ENCODE measurements at places on chromosomes 13 and 19. TPM values are rescaled to one million over a fixed set of nuclear protein-coding genes. Genes with fewer than 3 reads are reported as not detected.

The LHB gene
- 1.2 TPM for polyA plus RNA-seq

DNA sequence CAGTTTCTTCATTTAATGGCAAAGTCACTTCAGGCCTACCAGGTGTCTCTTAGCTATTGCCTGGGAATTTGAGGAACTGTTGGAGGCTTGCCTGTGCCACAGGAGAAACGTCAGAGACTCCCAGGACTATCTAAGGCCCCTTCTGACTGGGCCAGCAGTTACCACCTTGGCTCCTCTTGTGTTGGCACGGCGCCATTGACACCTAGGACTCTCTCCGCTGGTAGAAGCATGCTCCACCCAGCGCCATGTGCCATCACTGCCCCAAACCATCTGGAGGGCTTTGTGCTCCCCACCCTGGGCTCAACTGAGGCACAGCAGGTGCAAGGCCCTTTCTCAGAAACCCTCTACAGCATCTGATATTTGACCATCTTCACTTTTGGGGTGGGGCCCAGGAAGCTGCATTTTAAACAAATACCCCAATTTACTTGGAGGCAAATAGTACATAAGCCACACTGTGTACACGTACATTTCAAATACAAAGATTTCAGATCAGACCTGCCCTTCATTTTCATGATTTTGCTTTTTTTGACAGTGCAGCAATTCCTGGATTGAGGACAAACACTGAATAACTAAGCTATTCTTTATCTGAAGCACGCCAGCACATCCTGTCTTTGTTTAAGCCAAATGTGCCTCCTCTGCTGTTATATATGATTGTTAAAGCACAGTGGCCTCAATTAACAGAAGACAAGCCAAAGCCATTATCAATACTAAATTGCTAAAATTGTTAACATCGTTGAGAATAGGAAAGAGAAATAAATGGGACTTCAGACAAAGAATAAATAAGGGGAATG lies 59.9 kb upstream of the TPP2 start:
- no peak for DNase-seq
- no peaks in the 10 kb centered on the region for H3K4me1 ChIP-seq
- H3K4me3 ChIP-seq = no peak overlapping the region
- no peak overlapping the region for H3K27ac ChIP-seq
- no peaks in the 10 kb centered on the region for H3K27me3 ChIP-seq

DNA sequence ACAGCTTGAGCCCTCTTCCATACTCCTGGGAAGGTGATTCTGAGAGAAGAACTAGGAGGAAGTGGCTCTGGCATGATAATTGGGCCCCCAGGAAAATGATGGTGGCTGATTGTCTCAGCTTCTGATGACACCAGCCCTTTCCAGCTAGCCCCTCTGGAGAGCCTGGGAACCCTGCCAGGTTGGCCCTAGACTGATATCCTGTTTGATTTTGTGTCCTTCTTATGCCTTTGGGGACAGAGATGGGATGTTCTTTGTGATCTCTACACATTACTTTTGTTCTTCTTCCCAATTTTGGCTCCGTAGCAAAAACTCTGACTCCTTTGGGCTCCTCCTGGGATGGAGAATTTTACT lies 39.7 kb downstream of the ERICH6B start:
- H3K27me3 ChIP-seq = no peaks in the 10 kb centered on the region
- no peak overlapping the region for H3K27ac ChIP-seq
- DNase-seq = no peak
- H3K4me1 ChIP-seq = no peaks in the 10 kb centered on the region
- no peak overlapping the region for H3K4me3 ChIP-seq

- DNase-seq = no peak
- H3K4me1 ChIP-seq = peaks cover 20% of the 10 kb centered on the region
- H3K27me3 ChIP-seq = no peaks in the 10 kb centered on the region
- H3K27ac ChIP-seq = no peak overlapping the region
- peaks cover 36% of the 10 kb centered on the region for H3K36me3 ChIP-seq
Observed at GRCh38 chr19:14106840-14107239, 10.7 kb downstream of the PRKACA start.

GRCh38 chr13:90502153-90502552 lies 845.3 kb upstream of the MIR17HG start:
- H3K4me3 ChIP-seq = no peak overlapping the region
- DNase-seq = no peak
- H3K27me3 ChIP-seq = no peaks in the 10 kb centered on the region
- no peaks in the 10 kb centered on the region for H3K36me3 ChIP-seq

DNA sequence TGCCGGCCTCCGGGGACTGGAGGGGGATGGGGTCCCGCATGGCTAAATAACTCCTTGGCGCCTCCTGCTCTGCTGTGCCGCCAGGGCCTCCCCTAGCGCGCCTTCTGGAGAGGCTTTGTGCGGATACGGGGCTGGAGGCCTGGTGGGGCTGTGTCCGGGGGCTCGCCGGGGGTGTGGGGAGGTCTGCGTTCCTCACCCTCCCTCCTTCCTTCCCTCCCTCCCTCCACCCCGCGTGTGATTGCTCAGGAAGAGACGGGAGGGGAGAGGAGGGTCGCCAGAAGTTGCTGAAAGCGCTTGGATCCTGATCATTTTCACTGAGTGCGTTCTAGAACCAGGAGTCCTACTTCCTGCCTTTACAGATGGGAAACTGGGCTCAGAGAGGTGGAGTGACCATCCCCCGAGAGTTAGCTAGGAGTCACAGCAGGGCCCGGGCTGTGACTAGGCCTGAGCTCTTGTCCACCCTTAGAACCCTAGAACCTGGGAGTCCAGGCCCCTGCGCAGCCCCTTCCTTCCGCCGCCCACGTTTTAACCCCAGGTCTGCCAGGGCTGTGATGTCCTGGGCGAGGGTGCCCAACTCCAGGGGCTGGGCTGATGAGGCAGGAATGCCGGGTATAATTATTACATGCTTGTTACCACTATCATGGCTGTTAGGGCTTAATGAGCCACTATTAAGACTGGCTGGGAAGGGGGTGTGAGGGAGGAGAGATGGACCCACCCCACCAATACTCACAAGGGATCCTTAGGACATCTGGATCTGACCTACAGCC lies 782 bp upstream of the JUND start:
- H3K4me1 ChIP-seq = peaks cover 44% of the 10 kb centered on the region
- H3K27me3 ChIP-seq = no peaks in the 10 kb centered on the region
- H3K27ac ChIP-seq = peak overlapping the region; percentile 97
- H3K4me3 ChIP-seq = peak overlapping the region; percentile 65
- no peak for DNase-seq

Measured in thymus (tissue), 14 donors.